Activated T-cell treated with anti-CD3 and anti-CD28 coated beads, Interleukin-2, amount 50 U/mL, for 72 hours (primary cell): ENCODE measurements at places on chromosomes 13 and 19. TPM values are rescaled to one million over a fixed set of nuclear protein-coding genes. Genes with fewer than 3 reads are reported as not detected.

The CBY2 gene
- total RNA-seq = not detected

DNA sequence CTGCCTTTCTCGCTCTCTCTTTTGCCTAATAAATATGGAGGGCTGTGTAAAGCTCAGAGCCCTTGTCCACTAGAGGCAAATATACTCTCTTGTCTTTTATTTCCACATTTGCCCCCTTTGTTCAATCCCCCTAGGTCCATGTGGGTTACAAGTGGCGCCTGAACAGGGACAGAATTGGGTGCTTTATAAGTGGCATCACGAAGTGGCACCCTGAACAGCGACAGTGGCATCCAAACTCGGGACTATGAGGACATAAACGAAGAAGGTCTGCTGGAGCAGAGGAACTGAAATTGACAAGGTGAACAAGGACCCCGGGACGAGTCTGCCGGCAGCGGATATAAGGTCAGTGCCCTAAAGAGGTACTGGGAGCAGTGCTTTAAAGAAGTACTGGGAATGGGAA, 4.3 kb upstream of the ZNF610 start:
- H3K27ac ChIP-seq = no peak overlapping the region
- peaks cover 39% of the 10 kb centered on the region for H3K36me3 ChIP-seq
- H3K27me3 ChIP-seq = no peaks in the 10 kb centered on the region
- DNase-seq = no peak
- peaks cover 9% of the 10 kb centered on the region for H3K4me1 ChIP-seq

DNA sequence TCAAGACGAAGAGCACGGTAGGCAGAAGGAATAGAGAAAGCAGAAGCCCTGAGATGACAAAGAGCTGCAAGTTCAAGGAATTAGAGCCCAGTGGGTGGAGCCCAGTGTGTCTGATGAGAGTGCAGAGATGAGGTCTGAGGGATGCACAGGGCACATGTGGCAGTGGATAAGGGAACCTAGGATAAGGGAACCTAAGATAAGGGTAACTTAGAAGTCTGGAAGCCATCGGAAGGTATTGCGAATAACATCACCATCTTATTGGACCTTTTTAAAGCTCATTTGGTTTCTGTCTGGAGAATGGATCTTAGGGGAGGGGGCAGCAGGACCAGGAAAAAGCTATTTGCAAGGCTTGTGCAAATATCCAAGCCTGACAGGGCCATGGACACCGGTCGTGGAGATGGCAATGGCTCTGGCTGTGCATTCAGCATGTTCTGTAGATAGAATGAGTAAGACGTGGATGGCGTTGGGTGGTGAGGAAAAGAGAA, 1.3 kb downstream of the FPR3 start:
- peaks cover 5% of the 10 kb centered on the region for H3K36me3 ChIP-seq
- DNase-seq = no peak

GRCh38 chr19:14366529-14366928, 14.7 kb upstream of the ADGRE5 start:
- peak; percentile 91 for DNase-seq
- H3K4me3 ChIP-seq = peak overlapping the region; percentile 79
- peak overlapping the region; percentile 94 for H3K27ac ChIP-seq
- peaks cover 91% of the 10 kb centered on the region for H3K4me1 ChIP-seq

DNA sequence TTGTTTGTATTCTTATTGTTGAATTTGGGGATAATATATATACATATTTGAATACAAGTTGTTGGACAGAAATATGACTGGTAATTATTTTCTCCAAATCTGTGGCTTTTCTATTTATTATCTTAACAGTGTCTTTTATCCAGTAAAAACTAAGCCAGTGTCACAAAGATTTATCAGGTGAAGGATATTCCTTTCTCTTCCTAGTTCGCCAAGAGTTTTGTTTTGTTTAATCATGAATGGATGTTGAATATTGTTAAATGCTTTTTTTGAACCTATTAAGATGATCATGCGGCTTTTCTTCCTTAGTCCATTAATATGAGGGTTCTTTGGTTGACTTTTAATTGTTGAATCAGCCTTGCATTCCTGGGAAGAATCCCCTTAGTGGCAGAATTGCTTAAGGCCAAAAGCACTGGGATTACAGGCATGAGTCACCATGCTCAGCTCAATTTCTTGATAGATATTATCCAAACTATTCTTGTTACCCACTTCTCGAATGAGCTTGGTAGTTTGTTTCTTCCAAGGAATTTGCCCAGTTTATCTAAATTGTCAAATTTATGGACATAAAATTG, 53.3 kb downstream of the TEX26 start:
- no peaks in the 10 kb centered on the region for H3K36me3 ChIP-seq
- H3K27ac ChIP-seq = no peak overlapping the region
- H3K4me1 ChIP-seq = peaks cover 20% of the 10 kb centered on the region
- H3K27me3 ChIP-seq = peaks cover 28% of the 10 kb centered on the region

DNA sequence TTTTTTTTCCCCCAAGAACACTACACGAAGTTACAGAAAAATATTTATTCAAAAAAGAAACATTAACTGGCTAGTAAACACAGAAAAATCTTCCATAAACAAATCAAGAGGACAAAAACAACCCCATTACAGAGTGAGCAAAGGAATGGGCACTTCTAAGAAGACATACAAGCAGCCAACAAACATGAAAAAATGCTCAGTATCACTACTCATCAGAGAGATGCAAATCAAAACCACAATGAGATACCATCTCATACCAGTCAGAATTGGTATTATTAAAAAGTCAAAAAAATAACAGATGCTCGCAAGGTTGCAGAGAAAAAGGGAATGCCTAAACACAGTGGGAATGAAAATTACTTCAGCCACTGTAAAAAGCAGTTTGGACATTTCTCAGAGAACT, 131.7 kb downstream of the UGGT2 start:
- H3K27me3 ChIP-seq = no peaks in the 10 kb centered on the region
- H3K27ac ChIP-seq = no peak overlapping the region
- H3K36me3 ChIP-seq = no peaks in the 10 kb centered on the region
- no peak for DNase-seq
- H3K4me3 ChIP-seq = no peak overlapping the region
- H3K4me1 ChIP-seq = no peaks in the 10 kb centered on the region

GRCh38 chr13:98921015-98921580, 56.8 kb downstream of the DOCK9 start:
- H3K27ac ChIP-seq = no peak overlapping the region
- H3K27me3 ChIP-seq = no peaks in the 10 kb centered on the region
- H3K4me1 ChIP-seq = peaks cover 40% of the 10 kb centered on the region
- no peak for DNase-seq
- H3K36me3 ChIP-seq = peaks cover 8% of the 10 kb centered on the region

DNA sequence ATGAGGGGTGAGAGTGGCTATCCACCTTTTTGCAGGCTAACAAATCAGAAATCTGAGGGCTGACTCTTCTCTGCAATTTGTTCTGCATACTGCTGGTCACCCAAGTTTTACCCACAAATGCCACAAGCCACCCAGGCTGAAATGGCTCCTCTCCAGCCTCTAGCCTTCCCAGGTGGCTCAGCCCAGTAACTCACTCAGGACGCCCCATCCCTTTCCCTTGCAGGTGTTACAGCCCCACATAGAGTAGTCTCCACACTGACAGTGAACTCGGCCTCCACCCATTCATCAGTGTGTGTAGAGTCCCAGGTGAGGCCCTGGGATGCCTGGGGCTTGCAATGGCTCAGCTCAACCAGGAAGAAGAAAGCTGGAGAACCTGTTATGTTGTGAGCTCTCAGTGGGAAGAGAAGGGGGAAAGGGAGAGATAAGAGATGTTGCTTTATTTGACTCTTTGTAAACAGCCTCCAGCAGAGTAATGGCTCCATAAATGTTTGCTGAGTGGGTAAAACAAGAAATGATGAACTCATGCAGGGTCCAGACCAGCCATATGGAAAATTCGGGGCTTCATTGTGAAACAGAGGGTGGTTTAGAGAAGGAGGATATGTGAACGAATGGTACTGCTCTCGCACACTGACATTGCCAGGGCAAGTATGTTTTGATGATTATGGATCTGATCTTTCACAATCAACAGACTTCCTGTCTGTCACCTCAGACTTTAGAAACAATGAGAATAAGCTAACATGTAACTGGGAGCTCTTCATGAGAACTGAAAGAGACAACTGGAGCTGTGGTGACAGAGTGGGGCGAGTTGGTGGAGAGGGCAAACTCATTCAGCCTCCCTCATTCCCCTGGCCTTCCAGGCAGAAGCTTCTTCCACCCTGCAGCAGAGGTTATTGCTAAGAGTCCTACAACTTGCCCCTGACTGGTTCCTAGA, 74.2 kb upstream of the RFC3 start:
- peaks cover 18% of the 10 kb centered on the region for H3K4me1 ChIP-seq
- H3K27ac ChIP-seq = peak overlapping the region; percentile 74
- H3K4me3 ChIP-seq = peak overlapping the region; percentile 25
- H3K27me3 ChIP-seq = no peaks in the 10 kb centered on the region
- H3K36me3 ChIP-seq = no peaks in the 10 kb centered on the region
- DNase-seq = peak; percentile 9

DNA sequence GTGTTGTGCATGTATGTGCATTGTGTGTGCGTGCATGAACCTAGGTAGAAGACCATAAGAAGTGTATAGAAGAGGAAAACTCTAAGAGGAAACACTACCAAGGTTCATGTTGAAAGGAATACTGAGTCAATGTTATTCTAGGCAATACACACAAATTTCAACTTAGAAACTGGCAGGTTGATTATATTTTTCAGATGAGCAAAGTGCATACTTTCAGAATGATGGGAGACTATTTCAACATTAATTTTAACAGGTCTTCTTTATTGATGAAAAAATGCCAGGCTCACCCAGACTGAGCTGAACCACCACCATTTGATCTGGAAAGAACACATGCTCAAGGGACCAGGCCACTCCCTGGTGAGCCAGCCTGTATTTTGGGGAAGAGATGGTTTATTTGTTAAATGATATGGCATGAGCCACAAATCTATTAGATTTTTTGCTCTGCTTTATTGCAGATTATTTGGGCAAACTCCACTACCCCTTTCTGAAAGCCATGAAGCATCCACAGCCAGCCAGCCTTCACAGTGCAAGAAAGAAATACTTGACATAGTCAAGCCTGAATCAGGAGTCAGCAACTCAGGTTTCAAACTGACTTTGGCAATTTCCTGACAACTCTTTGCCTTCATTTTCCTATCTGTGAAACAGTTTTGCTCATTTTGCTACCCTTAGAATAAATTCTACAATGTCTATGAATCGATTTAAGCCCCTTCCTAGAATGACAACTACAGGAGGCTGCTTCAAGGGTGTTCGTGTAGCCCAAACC, 368.9 kb downstream of the COG6 start:
- DNase-seq = no peak
- peaks cover 8% of the 10 kb centered on the region for H3K36me3 ChIP-seq
- H3K27me3 ChIP-seq = peaks cover 7% of the 10 kb centered on the region
- H3K4me1 ChIP-seq = peaks cover 52% of the 10 kb centered on the region
- peak overlapping the region; percentile 42 for H3K4me3 ChIP-seq

DNA sequence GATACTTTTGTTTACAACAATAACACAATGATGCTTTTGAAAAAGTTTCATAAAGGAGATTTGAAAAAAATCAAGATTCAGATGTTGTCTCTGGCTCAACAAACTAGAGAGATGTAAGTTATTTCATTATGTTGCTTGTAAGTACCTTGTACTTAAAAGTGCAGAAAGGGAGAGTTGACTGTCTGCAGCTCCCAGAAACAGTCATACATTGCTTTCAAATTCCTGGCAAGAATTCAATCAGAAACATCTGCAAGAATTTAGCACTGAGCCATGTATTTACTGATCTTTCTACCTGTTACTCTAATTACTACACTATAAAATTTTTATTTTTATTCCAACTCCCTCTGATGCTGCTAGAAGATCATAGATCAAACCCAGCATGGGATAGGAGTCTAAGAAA, 1261.3 kb upstream of the SPRY2 start:
- H3K27ac ChIP-seq = no peak overlapping the region
- DNase-seq = no peak
- no peak overlapping the region for H3K4me3 ChIP-seq
- H3K4me1 ChIP-seq = no peaks in the 10 kb centered on the region

DNA sequence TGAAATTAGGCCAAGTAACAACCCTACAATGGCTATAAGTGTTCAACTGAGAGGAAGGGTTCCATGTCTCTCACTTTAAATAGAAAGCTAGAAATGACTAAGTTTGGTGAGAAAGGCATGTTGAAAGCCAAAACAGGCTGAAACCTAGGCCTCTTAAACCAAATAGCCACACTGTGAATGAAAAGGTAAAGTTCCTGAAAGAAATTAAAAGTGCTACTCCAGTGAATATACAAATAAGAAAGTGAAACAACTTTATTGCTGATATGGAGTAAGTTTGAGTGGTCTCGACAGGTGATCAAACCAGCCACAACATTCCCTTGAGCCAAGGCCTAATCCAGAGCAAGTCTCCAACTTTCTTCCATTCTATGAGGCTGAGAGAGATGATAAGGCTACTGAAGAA, 209.6 kb downstream of the KLF12 start:
- DNase-seq = no peak
- H3K4me3 ChIP-seq = peak overlapping the region; percentile 56
- H3K27ac ChIP-seq = peak overlapping the region; percentile 21
- no peaks in the 10 kb centered on the region for H3K27me3 ChIP-seq
- H3K4me1 ChIP-seq = peaks cover 78% of the 10 kb centered on the region

DNA sequence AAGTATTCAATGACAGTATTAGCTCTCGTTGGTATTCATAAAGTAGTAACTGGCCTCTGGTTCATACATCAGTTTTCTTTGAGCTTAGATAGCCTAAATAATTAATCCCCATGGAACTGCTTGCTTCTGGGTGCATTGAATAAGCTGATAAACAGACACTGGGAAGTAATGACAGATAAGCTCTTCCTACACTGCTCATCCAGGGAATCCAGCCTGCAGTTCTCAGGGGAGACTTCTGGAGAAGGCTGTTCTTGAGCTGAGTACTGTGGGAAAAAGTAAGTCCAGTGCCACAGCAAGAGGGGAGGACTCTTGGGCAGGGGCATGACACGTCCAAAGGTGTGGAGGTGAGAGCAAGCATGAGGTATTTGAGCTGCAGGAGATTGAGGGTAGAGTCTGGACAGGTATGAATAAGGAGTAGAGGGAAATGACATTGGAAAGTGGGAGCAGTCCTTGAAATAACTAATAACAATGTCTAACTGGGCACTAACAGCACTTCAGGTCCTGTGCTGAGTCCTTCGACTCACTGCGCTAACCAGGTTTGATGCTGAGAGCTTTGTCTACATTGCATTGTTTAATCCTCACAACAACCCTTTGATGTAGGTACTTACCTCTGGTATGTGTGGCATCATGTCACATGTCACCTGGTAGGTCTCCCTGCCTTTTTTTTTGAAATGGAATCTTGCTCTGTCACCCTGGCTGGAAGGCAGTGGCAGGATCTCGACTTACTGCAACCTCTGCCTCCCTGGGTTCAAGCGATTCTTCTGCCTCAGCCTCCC, 7.2 kb downstream of the GARRE1 start:
- H3K4me3 ChIP-seq = no peak overlapping the region
- peaks cover 6% of the 10 kb centered on the region for H3K36me3 ChIP-seq
- peaks cover 64% of the 10 kb centered on the region for H3K4me1 ChIP-seq
- no peaks in the 10 kb centered on the region for H3K27me3 ChIP-seq
- no peak overlapping the region for H3K27ac ChIP-seq

DNA sequence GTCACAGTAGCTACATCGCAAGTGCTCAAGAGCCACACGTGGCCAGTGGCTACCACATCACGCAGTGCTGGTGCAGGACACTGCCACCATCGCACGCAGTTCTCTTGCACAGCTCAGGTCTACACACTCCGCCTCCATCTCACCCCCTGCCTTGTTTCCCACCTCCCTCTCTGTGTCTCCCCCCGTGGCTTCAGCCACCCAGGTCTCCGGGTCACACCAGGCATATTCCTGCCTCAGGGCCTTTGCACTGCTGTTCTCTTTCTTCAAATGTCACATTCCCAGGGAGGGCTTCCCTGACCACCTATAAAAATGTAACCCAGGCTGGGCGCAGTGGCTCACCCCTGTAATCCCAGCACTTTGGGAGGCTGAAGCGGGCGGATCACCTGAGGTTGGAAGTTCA, 10.6 kb downstream of the CCDC8 start:
- H3K4me1 ChIP-seq = peaks cover 24% of the 10 kb centered on the region
- H3K4me3 ChIP-seq = no peak overlapping the region
- DNase-seq = no peak

GRCh38 chr19:55474269-55475265, 1.9 kb upstream of the ZNF628 start:
- peak overlapping the region; percentile 10 for H3K4me3 ChIP-seq
- H3K27me3 ChIP-seq = no peaks in the 10 kb centered on the region
- H3K36me3 ChIP-seq = no peaks in the 10 kb centered on the region
- H3K4me1 ChIP-seq = peaks cover 33% of the 10 kb centered on the region
